ENCODE measurements at places on chromosomes 4 and X.
A peak's percentile ranks its signal among the peaks of the same experiment; 100 is the strongest.

- no peak for DNase-seq
Measured at GRCh38 chrX:127057891-127058619, 238.5 kb downstream of the PRR32 start.

- no peak for DNase-seq
Measured at GRCh38 chr4:128387600-128388351, 100.2 kb upstream of the PGRMC2 start.

DNA sequence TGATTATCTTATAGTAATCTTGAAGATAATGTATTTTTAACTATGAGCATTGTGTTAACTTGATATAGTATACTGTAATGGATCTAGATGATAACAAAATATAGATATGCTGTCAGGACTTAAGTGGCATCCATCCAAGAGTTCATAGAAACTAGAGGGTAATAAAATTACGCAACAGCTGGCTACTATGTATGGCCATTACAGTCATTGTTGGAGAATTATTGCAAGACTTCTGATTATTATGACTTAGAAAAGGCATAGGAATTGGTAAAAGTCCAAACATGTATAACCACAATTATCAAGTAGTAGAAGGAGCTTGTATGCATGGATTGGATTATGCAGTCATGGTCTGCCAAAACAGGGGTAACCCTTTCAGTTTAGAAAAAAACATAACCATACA is 9.5 kb downstream of the OGT start:
- DNase-seq: no peak

DNA sequence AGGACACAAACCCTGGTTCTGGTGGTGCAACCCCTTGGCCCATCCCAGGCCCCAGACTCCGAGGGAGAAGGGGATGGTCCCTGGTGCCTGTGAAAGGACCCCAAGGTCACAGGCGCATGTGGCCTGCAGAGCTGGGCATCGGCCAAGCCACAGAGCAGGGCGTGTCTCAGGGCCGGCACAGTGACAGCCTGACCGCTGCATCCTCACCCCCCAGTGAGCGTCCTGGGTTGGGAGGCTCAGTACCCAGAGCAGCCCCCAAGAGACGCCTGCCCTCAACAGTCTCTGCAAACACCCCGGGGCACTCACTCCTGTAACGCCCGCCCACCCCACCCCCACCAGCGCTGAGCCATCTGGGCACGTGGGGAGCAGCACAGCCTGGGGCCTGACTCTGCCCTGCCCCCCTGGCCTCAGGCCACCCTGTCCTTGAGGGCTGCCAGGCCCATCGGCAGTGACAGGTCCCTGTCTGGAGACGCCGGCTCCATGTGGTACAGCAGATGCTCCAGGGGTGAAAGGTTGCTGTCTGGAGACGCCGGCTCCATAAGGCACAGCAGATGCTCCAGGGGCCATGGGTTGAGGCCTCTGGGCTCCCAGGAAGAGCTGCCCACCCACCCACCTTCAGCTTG is 24.5 kb upstream of the CPLX1 start:
- DNase-seq: no peak

GRCh38 chrX:128807367-128807766 is 715.9 kb downstream of the SMARCA1 start:
- peak; percentile 40 for DNase-seq

DNA sequence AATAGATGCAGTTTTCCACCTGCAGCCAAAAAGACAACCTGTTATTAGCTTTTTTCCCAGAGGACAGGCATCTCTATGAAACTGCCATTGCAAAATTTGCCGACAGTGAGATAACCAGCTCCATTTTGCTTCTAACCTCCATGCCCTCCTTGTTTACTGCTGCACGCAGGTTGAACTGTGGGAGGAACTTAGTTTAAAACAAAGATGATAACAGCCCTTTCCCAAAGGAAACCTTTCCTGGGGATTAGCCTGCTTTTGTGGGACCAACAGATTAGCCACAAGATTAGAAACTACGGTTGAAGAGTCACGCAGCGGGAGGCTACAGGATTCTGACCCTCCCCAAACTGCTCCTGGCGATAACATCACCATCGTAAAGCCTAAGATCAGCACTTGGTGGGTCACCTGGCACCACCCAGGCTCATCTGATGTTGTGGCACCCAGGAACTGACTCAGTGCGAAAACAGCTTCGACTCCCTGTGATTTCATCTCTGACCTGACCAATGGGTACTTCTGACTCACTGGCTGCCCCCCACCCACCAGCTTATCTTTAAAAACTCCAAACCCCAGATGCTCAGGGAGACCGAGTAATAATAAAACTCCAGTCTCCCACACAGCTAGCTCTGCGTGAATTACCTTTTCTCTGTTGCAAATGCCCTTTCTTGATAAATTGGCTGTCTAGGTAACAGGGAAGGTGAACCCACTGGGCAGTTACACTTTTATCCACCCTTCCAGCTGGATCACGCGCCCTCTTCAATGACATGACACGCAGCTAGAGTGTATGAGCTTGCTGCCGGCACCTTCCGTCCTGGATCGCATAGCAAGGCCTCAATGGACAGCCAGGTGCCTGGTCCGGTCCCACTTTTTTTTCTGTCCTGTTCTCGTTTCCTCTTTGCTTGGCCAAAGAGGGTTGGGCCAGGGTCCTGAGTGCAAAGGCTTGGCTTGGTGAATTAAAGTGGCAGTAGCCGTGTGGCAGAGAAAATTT is 27.2 kb downstream of the NOP14 start:
- DNase-seq: peak; percentile 26

DNA sequence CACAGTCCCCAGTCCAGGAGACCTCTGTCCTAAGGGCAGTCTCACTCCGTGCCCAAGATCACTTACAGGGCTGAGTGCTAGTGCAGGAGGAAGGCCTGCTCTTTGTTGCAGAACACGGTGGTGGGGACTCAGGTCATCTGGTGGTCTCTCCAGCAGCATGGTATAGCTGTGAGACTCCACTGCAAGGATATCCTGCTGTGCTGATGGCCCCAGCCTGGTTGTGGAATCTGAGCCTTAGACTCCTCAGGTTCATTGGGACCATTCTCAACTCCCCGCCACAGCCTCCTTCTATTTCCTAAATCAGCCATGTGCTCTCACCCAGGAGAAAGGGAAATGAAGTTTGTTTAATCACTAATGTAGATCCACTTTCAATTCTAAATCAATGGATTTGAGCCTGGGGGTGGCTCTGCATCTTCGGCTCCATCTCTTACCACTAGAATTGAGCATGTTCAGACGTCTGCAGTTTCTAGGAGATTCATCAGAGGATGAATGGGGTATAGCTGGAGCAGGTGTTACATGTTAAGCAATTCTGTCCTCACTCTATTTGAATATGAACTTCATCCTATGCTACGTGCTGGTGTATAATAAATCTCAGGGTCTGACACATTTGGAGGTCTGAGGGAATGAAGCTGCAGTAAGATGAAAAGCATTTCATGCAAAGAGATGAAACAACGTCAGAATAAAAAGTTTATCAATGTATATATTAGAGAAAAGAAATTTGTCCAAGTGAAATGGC is 189.2 kb downstream of the MGST2 start:
- no peak for DNase-seq

GRCh38 chr4:102022343-102022742 is 231.8 kb downstream of the BANK1 start:
- DNase-seq: no peak

GRCh38 chr4:157895205-157895604 is 277.6 kb downstream of the GASK1B start:
- DNase-seq: no peak

- DNase-seq: no peak
Measured at GRCh38 chrX:80432863-80433262, 12.6 kb downstream of the TENT5D start.

DNA sequence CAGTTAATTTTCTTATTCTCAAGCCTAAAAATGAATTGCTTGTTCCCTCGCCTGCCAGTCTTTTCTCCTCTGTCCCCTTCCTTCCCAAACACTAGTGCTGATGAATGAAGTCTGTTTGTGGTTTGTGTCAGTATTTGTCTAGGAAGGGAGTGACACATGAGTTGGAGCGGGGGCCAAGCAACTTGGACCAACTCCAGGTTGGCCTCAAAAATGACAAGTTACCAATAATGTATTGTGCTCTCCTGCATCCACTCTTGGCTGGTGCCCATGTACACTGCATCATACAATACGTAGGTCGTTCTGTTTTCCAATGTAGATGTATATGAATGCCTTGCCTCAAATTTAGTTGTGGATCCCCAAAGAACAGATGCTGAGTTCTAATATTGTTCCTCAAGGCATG is 223.0 kb upstream of the GPC4 start:
- DNase-seq: no peak

DNA sequence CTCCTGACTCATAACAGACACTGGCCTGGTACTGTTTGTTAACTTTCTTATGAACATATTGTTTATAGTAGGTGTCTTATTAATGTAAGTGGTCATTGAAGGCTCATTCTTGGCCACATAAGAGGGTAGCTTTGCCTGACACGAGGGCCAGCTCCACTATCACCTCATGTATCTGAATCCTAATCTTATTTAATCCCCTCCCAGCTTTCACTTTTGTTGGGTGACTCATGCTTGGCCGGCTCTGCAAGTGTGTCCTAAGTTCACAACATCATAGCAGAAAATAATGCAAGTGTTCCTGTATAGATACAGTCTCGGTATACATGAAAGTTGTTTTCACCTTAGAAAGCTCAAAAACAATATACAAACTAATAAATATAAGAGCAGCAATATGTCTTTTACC is 283.8 kb downstream of the IQCM start:
- DNase-seq: no peak

DNA sequence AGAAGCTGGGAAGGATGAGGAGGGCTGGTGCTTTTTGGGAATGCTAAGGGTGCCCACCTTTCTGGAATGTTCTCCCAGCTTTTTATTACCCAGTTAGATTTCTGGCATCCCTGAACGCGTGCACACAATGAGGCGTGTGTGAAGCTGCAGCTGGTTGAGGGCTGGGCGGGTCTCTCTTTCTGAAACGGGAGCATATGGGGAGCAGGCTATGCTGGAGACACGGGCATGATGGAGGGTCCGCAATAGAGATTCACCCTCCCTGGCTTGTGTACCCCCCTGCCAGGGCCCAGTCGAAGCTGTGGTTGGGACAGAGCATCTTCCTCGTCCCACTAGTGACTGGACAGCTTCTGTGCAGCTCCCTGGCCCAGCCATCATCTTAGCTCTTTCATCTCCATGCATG is 8.5 kb downstream of the NSG1 start:
- DNase-seq: no peak

DNA sequence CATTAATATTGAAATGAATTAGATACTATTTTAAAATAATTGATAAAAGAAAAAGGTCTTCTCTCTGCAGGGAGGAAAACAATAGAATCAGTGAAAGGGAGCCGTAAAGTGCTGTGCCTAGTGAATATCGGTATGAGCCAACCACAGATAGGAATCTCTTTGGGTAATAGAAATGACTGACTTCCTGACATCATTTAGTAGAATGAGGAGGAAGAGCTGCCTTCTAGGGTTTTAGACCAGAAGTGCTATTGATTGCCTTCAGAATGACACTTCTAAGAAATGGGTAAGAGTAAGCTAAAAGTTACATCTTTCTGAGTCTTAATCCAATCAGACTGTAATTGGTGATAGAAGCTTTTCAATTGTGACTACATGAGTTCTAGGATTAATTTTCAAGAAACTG is 134.0 kb upstream of the MAP9 start:
- DNase-seq: no peak

DNA sequence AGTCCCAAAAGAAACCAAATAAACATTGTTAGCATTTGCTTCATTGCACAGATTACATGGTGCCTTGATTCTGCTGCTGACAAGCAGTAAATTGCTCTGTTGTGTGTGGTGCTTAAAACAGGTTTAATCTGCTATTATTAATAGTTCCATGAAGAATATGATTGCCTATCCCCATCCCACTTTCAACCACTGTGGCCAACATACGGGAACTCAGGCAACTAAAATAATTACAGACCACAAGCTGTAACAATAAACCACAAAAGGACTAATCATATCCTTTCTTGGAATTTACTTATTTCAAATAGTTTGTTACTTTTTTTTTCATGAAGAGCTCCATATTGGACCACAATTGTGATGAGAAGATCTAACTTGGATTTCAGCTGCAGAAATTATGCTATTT is 131.5 kb downstream of the PACRGL start:
- no peak for DNase-seq

DNA sequence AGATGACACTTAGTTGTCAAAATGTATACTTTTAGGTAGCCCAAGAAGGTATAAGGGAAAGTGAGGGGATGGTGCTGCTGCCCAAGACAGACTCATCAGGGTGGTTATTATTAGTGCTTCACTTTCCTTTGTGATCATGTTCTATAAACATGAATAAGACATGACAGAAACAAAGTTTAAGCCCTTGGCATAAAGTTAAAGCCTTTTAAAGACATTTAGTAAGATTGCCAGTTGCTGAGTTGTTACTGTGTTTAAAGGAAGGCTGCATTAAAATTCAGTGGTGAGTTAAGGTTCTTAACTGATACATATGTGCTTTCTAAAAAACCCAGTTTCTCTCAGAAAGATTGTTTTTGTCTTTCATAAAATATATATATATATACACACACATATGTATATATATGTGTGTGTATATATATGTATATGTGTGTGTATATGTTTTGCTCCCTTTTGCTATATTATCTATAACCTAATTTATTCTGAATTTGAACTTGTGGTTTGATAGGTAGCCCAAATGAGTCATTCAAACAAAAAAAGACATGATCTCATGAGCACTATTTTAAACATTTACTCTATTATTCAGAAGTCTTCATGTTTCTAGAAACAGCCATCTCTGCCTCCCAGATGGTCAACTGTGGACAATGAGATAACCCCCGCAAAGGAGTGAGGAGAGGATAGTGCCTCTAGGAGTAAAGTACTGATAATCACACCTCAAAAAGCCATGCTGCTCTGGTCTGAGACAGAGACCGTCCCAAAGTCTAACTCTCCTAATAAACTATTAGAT is 98.1 kb upstream of the OTUD4 start:
- DNase-seq: no peak

GRCh38 chr4:61666244-61666643 is 466.1 kb downstream of the ADGRL3 start:
- no peak for DNase-seq

DNA sequence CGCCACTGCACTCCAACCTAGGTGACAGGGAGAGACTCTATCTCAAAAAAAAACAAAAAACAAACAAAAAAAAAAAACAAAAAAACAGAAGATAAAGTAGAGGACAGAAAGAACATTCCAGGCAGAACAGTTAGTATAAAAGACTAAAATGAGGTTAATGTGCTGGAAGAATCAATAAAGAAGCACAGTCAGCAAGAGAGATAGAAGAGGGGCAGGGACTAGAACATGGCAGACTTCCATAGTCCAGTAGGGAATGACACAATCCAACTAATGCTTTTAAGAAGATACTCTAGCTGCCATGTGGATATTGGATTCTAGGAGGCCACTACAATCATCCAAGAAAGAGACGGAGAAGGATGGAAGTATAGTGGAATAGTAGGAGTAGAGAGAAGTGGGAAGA is 11.6 kb downstream of the ADGRG2 start:
- DNase-seq: no peak

All from OCI-LY7 (cell line).